ENCODE measurements at places on chromosomes 5 and 9.

GRCh38 chr9:3887786-3888496 is 362.1 kb upstream of the RFX3 start:
- DNase-seq = no peak

DNA sequence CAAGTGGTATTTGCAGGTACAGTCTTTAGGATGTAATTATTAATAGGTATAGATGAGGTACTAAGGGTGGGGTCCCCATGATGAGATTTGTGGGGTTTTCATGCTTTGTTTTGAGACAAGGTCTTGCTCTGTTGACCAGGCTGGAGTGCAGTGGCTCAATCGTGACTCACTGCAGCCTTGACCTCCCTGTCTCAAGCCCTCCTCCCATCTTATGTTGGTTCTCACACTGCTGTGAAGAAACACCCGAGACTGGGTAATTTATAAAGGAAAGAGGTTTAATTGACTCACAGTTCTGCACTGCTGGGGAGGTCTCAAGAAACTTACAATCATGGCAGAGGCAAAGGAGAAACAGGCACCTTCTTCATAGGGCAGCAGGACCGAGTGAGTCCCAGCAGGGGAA is 217.5 kb downstream of the CDK5RAP2 start:
- DNase-seq = no peak

GRCh38 chr5:65640240-65640639 is 15.4 kb downstream of the SHLD3 start:
- no peak for DNase-seq

- DNase-seq = no peak
These were observed 1.0 kb downstream of the PHPT1 start for GRCh38 chr9:136849960-136850865.

- no peak for DNase-seq
These were observed 17.7 kb downstream of the ARHGEF37 start for GRCh38 chr5:149598966-149599365.

GRCh38 chr5:172487671-172488070 is 33.3 kb upstream of the SH3PXD2B start:
- DNase-seq = no peak

GRCh38 chr9:20297646-20298084 is 324.6 kb downstream of the MLLT3 start:
- DNase-seq = no peak

- no peak for DNase-seq
These were observed 123.5 kb downstream of the SCAMP1 start for GRCh38 chr5:78483809-78484521.

GRCh38 chr9:135418161-135418560 is 61.4 kb upstream of the PPP1R26 start:
- no peak for DNase-seq

GRCh38 chr5:10702911-10703491 is 58.0 kb downstream of the DAP start:
- no peak for DNase-seq

DNA sequence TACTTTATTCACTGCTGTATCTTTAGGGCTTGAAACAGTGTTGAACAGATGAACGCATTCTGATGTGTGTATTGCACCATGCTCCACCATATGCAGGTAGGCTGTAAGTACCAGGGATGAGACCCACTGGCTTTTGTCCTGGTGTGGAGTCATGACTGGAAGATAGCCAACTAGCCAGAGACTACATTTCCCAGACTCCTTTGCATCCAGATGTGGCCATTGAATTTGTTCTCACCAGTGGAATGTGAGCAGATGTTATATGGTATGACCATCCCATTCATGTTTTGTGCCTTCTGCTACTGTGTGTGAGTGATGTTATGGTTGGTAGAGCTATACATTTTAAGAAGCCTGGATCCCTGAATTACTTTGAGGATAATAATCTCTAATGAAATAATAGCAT is 7.4 kb upstream of the FBXL7 start:
- no peak for DNase-seq
